Retinal pigment epithelial cell (primary cell): ENCODE measurements at places on chromosomes 2 and 18.

- no peak for DNase-seq
Measured at GRCh38 chr18:39825485-39826150, 2129.4 kb upstream of the PIK3C3 start.

GRCh38 chr2:110871637-110872036 lies 139.3 kb downstream of the ACOXL start:
- DNase-seq = no peak

GRCh38 chr18:3449512-3450011 lies 410 bp upstream of the TGIF1 start:
- DNase-seq = no peak

GRCh38 chr2:235087832-235088495 lies 136.1 kb downstream of the SH3BP4 start:
- no peak for DNase-seq

GRCh38 chr2:26631401-26632170 lies 9.6 kb downstream of the CIB4 start:
- no peak for DNase-seq
